CD4-positive, alpha-beta T cell treated with Interleukin-12 subunit alpha and Interleukin-12 subunit beta, for 1 hour (primary cell): ENCODE measurements at places on chromosomes 7 and 10.

DNA sequence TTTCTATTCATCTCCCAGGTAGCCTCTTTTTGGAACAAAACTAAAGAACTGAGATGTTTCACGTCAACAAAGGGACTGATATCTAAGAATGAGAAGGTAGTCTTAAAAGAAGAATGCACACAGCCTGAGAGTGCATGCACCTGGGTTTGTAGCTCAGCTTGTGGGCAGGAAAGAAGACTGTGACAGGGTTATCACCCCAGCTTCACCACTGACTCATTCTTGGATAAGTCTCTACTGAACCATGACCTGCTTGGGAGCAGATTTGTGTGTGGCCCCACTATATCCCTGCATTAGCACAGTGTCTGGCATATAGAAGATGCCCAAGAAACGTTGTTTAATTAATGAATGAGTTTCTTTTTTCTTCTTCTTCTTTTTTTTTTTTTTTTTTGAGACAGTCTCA is 187.5 kb downstream of the GPAM start:
- no peak for DNase-seq

DNA sequence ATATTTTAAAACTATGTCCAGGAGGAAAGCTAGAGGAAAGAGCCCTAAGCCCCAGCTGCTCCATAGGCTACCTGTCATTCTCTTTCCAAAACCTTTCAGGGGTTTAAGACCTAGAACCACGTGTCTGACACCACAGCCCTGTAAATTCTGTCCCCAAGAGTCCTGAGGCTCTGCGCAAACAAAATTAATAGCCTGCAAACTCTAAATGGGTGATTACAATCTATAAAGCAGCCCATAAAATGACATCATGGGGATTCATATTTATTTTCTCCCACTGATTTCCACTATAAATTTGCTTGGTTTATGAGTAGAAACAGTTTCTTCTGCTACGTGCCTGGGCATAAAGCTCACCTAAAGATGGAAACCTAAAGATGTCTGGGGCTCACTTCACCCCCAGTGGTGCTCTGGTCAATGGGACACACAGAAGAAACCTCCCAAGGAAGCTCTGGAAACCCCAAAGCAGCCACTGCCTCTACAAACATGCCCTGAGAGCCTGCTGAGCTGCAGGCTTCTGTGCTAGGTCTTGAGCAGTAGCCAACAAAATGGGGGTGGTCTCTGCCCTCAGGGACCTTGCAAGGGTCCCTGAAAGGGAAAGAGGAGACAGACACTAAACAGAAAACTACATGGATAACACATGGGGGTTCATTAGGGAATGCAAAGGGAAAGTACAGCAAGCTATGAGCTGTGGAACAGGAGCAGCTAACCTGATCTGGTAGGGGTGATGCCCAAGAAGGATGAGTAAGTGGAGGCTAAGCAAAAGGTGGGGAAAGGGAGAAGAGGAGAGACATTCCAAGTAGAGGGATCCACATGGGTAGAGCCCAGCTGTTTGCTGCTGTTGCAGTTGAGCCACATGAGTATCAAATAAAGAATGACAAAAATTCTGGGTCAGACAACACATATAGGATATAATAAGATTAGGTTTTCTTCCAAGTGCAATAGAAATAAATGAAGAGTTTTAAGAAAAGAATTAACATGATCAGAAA is 331.7 kb downstream of the KCNMA1 start:
- no peak for DNase-seq

- no peak for DNase-seq
Measured at GRCh38 chr10:97462309-97462708, 16.3 kb downstream of the ZDHHC16 start.

DNA sequence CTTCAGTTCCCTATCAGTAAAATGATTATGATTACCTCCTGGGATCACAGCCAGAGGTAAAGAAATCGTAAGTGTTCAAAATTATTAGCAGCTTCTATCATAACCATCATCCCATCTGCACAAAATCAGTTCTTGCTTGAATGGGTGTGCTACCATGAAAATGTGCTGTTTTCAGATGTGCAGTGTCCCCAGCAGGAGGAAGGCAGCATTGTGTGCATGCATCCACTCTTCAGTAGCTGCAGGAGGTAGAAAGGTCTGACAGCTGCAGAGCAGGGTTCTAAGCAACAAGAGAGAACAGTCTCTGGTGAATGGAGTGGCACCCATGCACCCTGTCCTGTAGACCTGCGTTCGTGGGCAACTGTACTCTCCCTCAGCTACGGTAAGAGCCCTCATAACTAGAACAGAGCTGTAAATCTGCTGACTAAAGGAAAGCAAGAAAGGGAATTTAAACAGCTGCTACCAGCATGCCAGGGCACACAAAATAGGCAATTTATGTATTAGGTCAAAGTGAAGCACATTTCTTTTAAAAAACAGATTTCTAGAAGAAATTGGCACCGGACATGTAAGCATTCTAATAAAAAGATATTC is 21.2 kb downstream of the VSTM2A start:
- no peak for DNase-seq

DNA sequence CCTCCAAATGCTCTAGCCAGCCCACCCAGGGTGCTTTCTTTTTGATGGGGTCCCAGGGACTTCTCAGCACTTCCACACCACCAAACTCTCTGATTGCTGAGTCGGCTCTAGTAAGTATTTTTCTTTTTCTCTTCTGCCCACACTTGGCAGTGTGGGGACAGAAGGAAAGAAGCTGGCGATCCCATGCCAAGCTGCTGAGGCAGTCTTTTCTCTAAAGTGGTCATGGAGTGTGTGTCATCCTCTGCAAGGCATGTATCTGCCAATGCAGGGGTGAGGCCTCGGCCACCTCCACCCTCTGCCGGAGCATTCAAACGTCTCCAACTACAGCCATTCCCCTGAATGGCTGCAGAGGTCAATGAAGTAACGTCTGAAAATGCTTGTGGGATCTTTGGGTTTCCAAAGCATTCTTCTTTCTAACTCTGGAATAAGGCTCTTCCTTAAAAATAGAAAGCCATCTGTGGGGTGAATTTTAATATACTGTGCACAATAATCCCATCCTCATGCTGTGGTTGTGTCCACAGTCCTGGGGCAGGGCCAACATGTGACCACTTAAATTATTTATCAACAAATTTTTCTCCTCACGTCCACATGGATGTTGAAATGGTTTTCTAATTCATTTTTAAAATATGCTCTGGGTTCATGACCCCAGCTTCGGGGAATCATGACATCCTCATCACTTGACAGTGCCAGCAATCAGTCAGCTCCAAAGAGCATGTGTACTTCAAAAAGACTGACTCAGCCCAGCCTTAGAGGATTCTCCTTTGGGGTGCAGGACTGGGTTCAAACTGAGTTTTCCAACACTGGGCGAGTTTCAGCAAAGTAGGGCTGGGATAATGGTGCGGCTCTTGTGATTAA is 171.3 kb upstream of the ITGB1 start:
- no peak for DNase-seq

DNA sequence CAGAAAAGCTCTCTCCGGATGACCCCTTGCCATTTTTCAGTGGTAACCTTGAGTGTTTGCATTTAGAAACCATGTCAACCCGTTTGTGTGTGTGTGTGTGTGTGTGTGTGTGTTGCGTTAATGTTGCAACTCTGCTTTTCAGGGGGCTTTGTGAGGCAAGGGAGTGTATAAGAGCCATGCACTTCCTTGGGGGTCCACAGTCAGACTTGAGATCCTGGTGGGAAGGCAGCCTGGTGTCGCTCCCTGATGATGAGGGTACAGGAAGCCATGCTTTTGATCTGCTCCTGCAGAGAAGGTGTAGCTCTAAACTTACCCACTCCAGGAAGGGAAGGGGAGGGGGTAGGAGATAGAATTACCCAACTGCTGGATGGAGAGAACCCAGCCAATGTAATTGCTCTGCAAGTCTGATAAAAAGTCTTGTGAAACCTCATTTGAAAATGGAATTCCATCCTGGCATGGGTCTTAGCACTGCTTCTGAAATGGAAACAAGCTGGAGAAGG is 10.7 kb downstream of the GRK5 start:
- no peak for DNase-seq

GRCh38 chr7:96059075-96059474 is 262.8 kb downstream of the SLC25A13 start:
- no peak for DNase-seq

- DNase-seq: peak; percentile 48
Measured at GRCh38 chr7:64625114-64626082, 40.5 kb upstream of the ZNF107 start.

DNA sequence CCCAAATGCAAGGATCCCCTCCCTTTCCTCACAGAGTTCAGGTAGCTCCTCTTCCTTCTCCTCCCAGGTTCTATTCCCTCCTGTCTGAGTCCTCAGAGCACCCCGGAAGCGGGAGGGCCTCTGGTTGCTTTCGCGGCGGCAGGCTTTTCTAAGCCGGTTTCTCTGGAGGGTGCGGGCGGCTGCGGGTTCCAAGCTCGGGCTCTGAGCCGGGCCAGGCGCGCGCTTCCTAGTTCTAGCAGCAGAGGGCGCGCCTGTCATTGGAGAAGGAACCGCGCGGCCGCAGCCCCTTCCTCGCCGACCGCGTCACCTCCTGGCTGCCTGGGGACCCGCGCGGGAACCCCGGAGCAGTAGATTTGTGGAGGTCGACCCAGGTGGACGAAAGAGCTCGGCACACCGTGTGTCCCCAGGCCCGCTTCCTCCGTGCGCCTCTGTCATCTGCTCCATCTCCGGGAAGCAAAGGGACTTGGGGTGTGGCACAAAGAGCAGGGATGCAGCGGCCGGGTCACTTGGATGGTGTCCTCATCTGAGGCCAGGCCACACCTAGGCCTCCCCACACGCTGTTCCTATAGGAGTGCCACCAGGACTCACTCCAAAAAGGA is 389.0 kb upstream of the PODXL start:
- peak; percentile 2 for DNase-seq

DNA sequence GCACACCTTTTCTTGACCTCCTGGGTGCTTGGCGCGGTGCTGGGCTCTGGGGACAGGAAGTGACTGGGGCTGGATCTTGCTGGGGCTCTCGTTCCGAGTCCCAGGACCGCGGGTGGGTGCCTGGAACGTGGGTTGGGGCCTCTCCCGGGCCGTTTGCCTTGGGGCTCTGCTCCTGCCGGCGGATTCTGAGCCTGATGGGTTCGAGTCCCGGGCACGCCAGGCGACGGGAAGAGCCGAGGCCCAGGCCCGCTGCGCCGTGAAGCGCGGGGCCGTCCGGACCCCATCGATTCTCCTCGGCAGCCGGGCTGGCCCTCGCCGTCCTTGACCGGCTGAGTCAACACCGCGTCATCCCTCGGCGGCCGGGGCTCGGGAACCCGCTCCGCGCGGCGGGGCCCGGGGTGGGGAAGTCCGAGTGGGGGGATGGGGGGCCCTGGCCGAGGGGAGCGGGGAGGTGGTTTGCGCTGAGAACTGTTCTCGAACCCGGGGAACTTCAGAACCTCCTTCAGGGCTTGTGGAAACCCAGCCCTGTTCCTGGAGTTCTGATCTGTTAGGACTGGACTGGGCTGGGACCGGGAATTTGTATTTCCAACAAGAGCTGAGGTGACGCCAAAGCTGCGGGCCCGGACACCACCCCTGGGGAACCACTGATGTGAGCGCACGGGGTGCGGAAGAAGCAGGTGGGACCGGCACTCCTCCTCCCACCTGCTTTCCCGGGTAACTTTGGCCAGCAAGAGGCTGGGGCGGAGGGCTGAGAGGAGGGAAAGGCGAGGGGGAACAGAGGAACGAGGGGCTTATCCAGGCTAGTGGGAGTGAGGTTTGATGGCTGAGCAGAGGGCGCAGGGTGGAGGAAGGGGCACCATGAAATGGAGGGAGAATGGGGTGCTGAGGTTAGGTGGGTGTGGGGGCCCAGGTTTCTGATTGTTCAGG is 6.2 kb downstream of the HHEX start:
- DNase-seq: no peak

- peak; percentile 90 for DNase-seq
Measured at GRCh38 chr10:14586901-14587300, 187.8 kb downstream of the FAM107B start.

DNA sequence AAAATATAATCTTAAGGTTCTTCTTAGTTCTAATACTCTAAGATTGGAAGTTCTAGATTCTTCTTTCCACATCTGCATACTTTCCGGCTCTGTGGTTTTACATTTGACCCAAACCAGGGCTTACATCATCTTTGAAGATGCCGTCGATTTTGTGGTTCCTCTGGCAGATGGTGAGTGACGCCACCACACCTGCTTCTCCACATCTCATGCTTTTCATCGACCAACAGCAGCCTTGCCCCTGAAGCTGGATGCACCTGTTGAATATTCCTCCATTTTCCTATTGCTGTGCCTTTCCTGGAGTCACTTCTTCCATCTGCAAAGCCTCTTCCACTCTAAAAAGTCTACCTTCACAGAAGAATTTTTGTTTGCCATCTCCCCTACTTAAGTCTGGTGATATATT is 121.3 kb downstream of the PRKCQ start:
- DNase-seq: no peak

- DNase-seq: no peak
Measured at GRCh38 chr7:79822620-79823240, 311.9 kb upstream of the GNAI1 start.

DNA sequence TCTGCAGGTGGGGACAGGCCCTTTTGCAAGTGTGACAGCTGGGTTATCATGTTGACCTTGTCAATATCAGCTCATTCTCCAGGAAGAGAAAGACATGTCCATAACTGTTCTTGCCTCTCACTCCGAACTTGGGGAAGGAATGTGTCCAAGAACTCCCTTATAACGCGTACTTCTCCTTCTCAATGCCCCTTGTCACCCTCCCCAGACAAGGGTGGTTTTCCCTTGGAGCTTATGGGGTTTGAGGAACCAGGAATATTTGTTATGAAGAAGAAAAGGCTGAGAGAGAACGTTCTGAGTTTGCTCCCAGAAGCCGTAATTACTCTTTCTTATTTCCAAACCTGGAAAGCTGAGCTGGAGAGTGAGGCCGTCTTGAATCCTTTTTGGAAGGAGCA is 77.4 kb downstream of the MKI67 start:
- no peak for DNase-seq

DNA sequence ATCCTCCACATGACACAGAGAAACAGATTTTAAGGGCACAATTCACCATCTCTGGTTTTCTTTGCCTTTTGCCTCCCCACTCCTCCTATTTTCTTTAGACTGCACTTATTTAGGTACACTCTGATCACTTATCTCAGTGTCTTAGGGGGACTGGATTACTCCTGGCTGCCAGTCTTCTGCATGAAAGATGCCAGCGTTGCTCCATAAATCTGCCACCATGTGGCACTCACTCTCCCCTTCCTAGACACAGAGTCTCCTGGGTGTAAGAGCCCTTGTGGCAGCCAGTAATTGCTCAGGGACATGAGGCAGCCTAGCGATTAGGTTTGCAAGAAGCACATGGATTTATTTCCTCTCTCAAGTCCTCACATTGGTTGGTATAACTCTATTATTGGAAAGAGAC is 34.5 kb upstream of the RBM20 start:
- DNase-seq: no peak

GRCh38 chr10:31242902-31243301 is 76.1 kb upstream of the ZEB1 start:
- DNase-seq: no peak

GRCh38 chr7:41628901-41629300 is 74.0 kb downstream of the INHBA start:
- DNase-seq: no peak

DNA sequence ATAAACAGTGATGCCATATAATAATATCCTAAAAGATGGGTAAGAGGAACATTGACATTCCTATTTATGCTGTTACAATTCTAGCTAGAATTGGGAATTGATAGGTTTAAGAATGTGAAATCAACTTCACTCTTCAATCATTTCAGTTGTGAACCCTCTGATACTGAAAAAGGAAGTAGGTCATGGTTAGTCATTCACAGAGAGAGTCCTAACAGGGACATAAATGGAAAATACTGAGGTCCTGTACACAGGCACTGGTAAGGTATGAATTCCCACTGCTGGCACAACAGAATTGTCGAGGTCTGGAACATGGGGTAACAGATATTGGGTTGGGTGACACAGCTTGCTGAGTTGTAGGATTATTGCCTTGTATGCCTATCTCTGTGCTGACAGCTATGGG is 289.4 kb upstream of the LRRN3 start:
- DNase-seq: no peak

- no peak for DNase-seq
Measured at GRCh38 chr10:120803972-120804371, 47.2 kb upstream of the WDR11 start.
